ENCODE measurements at places on chromosomes 2 and 18.

DNA sequence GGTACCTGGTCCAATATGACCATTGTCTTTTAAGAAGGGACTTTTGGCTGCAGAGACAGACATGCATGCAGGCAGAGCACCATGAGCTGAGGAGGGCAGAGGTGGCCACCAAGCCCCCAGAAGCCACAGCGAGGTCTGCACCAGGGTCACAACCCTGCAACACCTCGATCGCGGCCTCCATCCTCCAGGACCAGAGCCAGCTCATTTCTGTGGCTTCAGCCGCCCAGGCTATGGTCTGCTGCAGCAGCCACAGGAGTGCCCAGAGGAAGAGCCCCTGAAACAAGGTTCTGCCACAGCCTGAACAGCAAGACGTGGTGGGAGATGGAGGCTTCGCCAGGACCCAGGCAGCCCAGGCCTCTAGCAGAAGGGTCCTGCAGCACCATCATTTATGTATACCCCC, 53.9 kb downstream of the ANKMY1 start:
- no peak for DNase-seq

DNA sequence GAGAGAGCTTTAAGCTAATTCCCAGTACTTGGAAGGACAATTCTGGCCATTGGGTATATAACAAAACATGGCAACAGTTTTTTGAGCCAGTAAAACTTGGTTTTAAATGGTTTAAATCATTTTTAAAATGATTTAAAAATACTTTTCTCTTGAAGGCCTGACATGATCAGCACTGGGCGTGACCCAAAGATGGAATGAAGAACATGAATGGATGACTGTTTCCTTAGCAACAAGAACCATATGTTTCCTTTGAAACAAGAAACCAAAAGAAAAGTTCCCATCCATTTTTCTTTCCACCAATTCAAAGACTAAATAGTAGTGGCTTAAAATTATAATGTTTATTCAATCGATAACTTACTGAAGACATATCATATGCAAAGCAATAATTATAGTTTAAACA, 348.3 kb upstream of the FIGN start:
- peak; percentile 5 for DNase-seq

DNA sequence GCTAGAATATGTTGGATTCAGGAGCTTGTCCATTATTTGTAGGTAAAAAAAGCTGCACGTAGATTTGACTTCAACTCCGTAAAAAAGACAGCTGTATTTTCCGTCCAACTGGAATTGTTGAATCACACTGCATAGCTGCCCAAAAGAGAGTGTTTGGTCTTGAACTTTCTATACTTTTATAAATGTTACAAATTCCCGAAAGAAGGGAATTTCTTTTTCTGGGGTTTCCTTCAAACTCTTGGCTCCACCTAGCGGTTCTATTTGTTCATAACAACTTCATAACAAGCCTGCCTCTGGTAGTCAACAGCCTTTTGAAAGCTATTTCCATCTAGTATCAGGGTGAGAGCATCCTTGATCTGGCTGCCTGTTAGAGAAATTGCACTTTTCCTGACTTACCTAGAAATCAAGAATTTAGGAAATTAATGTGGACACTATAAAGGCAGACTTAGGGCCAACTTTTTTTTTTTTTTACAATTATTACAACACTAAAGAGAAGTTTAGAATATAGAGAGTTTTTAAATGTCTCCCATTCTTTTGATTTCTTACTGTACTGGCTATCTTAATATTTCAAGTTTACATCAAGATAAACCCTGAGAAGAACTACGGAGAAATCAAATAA, 48.1 kb downstream of the TMEM185B start:
- peak; percentile 84 for DNase-seq

DNA sequence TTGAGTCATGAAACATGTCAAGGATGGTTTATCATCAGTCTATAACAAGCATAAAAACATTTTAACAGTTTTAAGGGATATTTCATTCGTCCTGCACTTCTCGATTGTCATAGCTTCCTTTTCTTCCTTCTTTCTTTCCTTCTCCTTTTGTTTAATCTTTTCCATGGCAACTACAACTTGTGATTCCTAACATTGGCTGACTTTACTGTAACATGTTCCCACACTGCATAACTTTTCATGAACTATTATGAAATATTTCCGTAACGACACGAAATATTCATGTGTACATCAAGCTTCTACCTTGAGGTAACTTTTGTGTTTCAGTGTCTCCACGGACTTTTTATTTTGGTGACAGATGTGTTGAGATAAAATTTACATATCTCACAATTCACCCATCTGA, 134.4 kb downstream of the ACTR3 start:
- no peak for DNase-seq

GRCh38 chr2:158232476-158232875, 130.8 kb downstream of the UPP2 start:
- peak; percentile 27 for DNase-seq

GRCh38 chr2:103008586-103008985, 246.8 kb downstream of the TMEM182 start:
- DNase-seq, result no peak

- no peak for DNase-seq
Measured at GRCh38 chr2:60495041-60495625, 58.3 kb downstream of the BCL11A start.

DNA sequence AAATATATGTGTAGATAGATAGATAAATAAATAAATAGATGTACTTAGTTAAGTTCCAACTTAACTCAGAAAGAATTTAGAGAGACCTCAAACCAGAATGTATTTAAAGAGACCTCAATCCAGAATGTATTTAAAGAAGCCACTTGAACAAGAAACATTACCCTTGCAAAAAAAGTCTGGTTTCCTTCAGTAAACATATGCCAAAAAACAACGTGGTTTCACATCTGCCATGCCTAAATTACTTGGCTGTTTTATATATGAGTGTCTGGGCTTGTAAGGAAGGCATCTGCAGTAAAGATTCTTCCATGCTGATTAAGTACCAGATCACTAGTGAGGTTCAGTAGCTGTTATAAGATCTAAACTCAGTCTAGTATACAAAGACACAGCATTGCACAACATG, 29.1 kb upstream of the RPE start:
- DNase-seq, result no peak

DNA sequence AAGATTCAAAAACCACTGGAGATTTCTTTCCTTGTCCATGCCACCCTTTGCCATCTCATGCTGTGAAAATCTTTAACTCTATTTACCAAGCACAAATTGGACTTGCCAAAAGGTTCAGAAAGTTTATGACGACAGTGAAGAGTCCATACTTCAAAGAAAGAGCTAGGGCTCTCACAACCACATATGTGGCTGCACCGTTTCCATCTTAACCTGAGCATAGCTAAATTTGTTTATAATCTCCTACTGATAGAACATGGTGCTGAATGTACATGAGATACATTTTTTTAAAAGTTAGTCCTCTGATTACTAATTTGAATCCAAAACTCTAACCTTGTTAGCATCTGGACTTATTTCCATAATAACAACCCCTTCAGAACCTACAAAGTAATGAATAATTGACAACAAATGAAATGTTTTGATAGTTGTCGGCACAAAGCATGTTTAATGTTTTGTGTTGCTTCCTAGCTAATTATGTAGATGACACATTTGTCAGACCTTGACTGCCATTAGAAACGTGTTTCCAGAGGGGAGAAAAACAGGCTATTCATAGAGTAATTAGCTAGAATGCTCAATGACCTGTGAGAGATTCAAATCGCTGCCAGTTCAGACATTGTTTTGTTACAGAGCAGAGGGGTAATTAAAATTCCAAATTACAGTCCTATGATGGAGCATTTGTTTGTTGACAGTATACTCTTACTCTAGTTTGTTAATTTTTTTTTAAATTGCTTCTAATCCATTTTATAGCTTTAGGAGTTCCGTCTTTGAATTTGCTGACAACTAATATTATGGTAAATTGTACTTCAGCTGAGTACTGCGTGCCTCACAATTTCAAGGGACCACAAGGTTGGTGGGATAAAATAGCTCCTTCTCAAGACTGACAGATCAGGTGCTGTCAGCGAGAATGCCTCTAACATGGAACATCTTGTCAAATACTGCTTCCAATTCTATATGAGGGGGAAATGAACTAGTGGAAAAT, 31.8 kb downstream of the ARHGAP15 start:
- no peak for DNase-seq

Data from choroid plexus epithelial cell (primary cell).